Hematopoietic multipotent progenitor cell treated with erythropoietin and hydrocortisone succinate and interleukin-3 and kit ligand, for 17 days (in vitro differentiated cells): ENCODE measurements at places on chromosomes 5 and 9.

DNA sequence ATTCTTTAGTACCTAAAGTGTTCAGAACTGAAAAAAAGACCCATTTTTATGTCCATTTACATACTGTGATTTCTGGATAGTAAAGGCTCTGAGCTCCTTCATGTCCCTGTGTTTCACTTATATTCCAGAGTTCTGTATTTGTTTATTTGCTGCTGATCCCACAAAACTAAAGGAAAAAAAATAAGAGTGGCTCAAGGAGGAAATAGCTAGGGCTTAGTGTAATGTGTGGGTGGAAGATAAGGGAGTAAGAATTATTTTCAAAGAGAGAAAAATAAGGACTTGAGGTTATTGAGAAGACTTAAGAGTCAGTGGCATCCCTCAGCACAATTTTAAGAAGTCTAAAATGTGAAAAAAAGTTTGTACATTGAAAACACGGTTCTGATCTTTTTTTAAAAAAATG lies 46.0 kb downstream of the ENTREP1 start:
- DNase-seq: no peak

DNA sequence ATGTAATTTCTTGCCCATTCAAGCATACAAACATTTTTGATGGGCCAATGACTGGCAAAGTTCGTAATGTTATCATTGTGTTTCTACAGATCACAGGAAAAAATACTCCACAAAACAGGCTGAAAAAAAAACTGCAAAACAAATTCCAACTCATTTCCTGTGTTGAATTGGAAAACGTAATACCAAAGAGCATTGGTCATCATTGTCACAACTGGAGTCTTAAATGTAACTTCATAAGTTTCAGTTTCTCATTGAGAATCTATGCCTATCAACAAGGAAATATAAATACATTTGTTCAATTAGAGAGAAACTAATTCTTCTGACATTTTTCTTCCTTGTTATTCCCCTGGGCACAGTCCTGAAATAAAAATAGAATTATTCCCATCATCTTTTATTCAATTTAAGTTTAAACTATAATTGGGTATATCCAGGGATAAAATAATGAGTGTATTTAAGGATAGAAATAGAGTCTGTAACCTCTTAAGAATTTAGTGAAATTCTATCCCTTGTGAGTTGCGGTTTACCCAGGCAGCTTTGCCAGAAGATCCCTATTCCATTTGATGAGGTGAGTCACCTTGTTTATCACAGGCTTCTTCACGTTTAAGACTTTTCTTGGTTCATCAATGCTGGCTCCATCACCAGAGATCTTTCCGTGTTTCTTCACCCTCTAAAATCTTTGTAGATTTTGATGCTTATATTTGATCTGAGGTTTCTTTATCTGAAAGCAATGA lies 112.7 kb upstream of the ITGA1 start:
- DNase-seq: no peak

GRCh38 chr9:131021785-131022184 lies 12.8 kb downstream of the LAMC3 start:
- DNase-seq: no peak

DNA sequence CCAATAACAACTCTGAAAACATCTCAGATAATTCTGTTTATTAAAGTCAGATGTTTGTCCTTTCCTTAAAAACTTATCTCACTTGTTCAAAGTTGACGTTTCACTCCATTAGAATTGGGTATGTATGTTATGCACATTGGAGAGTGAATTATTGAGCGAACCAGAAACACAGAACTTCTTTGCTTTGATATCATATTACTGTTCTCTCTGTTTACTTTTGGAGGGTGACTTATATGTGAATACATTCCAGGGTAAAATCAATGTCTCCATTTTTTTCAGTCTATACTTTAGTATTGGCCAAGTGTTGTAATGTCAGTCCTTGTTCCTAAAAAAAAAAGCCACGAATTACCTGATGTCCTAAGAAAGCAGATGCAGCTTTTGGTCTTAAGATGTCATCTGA lies 307.4 kb downstream of the CSNK1G3 start:
- no peak for DNase-seq

DNA sequence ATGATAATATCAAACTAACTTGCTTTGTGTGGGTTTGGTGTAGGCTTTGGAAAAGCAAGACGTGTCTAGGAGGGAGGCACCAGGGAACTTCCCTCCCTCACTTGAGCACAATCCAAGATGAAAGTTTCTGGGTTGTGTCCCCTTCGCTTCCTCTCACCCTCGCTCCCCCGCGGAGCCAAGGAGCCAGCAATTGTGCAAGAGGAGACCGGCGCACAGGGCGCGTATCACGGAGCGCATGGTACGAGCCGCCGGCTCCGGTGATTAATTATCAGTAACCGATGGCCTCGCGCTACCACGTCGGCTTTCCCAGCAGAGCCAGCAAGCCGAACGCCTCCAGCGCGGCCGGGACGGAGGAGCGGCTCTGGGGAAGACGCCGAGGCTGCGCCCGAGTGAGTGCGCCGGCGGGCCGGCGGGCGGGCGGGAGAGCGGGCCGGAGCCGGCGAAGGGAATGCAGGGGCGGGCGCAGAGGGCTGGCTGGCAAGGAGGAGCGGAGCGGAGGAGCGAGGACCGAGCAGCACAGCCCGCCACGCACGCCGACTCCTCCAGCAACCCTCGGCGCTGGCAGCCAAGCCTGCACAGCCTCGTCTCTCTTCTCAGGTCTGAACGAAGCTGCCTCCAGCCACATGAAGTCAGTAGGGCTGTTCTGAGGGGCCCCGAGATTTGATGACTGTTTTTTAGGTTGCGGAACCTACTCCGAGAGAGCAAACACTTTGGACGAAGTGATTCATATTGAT lies 143.6 kb downstream of the BNC2 start:
- no peak for DNase-seq

DNA sequence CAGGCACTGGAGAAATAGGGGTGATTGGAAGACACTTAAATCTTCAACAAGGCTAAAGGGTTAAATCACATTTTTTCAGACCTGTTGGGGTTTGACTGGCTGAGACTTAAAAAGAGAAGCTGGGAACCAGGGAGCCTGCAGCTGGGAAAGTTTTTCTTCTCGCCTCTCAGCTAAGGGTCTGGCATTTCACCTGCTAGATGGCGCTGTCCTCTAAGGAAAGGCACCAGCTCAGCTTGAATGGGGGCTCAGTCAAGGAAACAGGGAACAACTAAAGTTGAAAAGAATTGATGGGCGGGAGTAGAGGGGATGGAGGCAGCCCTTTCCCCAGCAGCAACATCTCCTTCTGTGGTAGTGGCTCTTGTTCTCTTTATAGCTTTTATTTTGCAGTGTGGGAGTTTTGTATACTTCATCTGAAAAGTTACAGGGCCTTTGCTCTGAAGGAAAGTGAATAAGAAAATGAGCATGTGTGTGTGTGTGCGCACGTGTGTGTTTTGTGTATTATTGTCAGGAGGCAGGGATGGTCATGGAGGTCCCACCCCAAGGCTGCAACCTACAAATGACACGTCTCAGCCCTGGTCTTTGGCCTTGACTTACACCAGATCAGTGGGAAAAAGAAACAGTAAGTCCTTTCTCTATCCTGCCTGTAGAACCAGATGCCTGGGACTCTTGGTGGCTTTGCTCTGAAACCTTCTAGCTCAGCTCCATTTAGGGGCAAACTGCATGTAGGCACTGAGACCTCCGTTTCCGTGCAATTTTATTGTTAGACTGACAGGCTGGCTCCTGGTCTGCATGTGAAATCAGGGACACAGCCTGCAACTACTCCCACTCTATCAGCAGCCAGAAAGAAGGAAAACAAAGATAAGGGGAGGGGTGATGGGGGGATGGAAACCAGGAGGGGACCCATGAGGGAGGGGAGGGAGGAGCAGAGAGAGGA lies 316.2 kb upstream of the CLINT1 start:
- no peak for DNase-seq

DNA sequence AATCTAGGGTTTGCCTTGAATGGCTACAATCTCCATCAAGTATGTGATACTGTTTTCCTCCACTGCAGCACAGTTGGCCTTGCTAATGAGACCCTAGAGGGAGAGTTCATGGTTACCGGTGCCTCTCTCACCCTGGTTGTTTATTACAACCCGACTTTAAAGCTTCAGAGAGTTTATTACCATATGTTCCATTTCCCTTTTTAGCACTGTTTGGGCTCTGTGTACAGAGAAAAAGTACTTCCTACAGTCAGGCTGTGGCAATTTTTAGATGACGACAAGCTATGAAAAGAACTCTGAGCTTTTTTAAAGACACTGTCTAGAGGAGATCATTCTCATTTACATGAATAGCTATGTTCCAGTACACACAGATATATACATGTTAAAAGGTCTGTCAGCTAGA lies 48.8 kb upstream of the PLCXD3 start:
- no peak for DNase-seq

DNA sequence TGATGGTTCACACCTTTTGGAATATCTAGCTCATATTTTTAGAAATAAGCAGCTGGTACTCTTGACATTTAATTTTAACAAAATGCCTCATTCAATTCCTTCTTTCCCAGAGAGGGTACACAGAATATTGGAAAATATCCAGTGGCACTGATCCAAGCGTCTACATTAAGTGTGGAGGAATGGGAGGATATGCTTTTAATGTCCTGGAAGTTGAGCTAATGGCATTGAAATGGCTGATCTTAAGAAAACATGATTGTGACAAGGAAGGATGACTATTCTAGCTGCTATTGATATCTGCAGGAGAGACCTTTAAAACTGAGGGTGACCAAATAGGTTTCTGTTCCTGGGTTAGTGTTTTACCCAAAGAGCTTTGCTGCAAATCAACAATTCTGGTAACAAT lies 30.0 kb downstream of the ZNF366 start:
- no peak for DNase-seq

- no peak for DNase-seq
Measured at GRCh38 chr5:38739705-38740045, 106.1 kb upstream of the OSMR start.

- no peak for DNase-seq
Measured at GRCh38 chr9:68996462-68996861, 17.5 kb downstream of the PRKACG start.
